Esophagus squamous epithelium (tissue), 5 donors: ENCODE measurements at places on chromosomes 2 and 18.

GRCh38 chr2:172048508-172049503 lies 36.5 kb upstream of the DLX1 start:
- DNase-seq = no peak

DNA sequence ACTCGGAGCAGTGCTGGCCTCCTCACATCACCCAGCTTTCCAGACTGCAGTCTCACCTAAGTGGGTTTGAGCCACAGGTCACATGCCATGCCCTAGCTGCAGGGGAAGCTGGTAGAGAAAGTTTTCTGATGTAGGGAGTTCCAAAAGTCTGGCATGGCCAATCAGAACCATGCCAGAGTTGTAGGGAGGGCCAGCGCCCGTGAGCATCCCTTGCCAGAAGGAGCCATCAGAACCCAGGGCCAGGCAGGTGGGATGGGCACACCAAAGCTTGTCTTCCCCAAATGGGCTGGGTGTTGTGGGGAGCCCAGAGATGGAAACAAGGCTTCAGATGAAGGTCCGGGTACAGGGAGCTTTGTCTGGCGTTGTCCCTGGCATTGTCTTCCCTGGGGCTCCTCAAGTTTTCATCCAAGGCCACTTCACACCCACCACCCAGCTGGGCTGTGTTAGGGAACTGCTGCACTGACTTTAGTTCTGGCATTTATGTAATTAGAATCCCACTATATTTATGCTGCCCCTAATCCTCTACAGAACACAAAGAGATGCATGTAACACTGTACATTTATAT lies 247.9 kb downstream of the KLHL29 start:
- no peak for DNase-seq

DNA sequence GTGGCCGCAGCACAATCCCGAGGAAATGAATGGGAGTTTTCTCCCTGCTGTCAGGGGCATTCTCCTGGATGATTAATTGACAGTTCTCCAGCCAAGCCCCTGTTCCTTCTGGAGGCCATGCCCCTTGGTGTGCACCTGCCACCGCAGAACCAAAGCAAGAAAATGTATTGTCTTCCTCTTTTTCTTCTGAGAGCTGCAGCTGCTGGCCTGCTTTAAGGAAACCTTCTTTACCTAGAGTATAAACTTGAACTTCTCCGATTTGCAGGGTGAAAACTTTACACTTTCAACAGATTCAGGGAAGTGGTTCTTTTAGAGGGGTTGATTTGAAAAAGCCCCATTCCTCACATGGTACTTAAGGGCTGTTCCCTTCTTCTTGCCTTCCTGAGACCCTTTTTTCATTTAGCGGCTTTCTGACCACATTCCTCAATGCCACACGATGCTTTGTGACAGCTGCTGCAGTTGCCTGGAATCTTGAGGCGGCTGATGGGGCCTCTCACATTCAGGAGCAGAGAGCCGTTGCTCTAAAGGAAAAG lies 402.8 kb downstream of the TXNL1 start:
- DNase-seq = no peak

GRCh38 chr2:141911485-141912066 lies 219.2 kb downstream of the LRP1B start:
- DNase-seq = no peak

DNA sequence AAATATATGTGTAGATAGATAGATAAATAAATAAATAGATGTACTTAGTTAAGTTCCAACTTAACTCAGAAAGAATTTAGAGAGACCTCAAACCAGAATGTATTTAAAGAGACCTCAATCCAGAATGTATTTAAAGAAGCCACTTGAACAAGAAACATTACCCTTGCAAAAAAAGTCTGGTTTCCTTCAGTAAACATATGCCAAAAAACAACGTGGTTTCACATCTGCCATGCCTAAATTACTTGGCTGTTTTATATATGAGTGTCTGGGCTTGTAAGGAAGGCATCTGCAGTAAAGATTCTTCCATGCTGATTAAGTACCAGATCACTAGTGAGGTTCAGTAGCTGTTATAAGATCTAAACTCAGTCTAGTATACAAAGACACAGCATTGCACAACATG lies 29.1 kb upstream of the RPE start:
- DNase-seq = no peak

DNA sequence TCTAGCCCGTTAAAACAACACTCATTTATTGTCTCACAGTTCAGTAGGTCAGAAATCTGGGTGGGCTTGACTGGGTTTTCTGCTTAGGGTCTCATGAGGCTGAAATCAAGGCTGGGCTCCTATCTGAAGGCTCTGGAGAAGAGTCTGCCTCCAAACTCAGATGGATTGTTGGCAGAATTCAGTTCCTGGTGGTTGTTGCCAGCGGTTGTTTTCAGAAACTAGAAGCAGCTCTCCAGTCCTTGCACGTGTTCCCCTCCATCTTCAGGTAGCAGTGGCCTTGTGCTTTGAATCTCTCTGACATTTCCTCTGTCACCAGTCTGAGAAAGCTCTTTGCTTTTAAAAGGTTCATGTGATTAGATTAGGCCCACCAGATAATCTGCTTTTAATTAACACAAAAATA lies 20.1 kb upstream of the FN1 start:
- no peak for DNase-seq

DNA sequence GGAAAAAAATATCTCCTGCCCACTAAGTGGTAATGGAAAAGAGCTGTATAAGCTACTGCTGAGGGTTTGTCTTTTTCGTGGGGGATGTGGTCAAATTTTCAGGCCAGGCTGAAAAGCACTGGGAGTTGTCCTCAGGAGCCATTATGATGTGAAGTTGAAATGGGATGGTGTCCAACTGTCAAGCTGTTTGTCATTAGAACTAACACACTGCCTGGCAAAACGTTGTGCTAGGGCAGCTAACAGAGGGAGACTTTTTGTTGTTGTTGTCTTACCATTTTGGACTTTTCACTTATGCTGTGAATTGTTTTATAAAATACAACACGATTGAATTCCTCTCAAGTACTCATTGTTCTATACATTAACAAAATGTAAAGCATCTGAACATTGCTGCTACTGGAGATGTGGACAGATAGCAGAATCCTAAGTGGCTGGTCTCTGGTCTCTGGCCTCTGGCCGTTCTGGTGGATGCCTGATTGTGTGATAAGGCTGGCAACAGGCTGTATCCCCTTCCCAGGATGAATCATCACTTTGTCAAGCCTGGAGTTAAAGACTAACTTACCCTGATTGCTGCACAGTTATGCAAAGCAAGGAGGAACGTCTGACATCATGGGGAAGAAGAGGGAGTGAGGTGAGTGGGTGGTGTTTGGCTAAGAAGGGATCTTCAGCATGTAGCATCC lies 2.3 kb downstream of the MYO1B start:
- no peak for DNase-seq

DNA sequence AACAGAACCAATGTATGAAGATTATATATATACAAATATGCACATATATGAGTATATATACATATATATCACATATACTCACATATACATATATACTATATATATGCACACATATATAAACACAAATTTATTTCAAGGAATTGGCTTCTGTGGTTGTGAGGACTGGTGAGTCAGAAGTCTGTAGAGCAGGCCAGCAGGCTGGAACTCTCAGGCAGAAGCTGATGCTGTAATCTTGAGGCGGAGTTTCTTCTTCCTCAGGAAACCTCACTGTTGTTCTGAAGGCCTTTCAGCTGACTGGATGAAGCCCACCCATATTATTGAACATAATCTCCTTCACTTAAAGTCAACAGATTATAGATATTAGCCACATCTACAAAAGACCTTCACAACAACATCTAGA lies 143.9 kb upstream of the CREB1 start:
- DNase-seq = no peak

DNA sequence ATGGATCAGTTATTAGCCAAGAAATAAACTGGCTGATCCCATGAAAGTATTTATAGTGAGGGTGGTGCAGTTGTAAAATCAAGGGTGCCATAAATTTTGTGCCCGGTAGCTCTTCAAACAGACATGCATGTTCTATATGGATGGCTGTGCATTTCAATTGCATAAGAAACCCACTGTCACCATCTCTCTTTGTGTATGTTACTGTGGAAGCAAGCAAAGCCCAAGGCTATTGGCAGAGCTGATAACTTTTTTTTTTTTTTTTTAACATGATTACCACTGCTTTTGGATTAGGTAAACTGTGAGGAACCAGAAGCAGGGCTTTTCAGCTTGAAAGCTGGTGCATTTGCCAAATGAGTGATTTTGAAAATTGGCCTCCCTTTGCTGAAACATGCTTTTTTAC lies 332.6 kb downstream of the SOX11 start:
- DNase-seq = no peak

DNA sequence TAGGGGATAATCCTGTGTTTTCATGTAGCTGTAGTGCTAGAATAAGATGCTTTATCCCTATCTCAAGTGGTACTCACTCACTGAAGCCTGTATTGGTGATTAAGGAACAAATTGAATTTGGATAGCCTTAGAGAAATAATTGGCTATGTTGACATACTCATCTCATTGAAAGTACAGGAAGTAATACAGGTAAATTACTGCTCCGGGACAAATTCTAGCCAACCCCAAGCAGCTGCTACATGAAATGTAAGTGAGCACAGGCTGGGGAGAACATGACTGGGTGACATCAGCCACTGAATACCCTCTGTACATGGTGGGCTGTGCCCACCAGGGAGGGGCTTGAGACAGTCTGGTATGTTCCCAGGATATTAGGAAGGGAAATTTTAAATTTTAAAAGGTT lies 188.4 kb upstream of the RASGRP3 start:
- DNase-seq = no peak

GRCh38 chr2:72483346-72483745 lies 335.7 kb upstream of the CYP26B1 start:
- DNase-seq = no peak

DNA sequence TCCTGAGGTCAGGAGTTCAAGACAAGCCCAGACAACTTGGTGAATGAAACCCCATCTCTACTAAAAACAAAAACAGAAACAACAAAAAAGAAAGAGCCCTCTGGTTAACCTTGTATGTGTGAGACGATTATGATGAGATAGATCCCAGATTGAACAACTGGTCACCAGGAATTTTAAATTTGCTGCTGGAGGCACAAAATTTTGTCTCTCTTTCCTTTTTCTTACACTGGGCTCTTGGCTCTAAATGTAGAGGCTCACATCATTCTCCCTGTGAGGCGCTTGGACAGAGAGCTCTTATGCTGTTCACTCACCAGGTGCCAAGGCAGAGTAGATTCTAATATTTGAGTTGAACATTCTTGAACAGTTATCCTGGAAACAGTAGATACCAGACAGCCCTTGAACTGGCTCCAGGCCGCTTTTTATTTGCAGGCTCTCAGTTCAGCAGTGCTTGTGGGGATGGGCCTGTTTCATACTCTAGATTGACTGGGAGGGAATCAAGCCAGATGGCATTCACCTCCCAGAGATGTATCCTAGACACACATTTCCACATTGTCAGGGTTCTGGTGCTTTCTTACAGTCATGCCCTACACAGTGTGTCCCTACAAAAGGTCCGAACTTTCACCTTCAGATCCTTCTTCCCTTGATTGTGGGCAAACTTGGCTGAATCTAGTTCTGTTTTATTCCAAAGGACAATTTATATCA lies 1159.6 kb downstream of the RPIA start:
- DNase-seq = no peak

GRCh38 chr18:40423291-40423690 lies 1531.7 kb upstream of the PIK3C3 start:
- no peak for DNase-seq

GRCh38 chr2:109736177-109736827 lies 57.8 kb upstream of the RGPD5 start:
- no peak for DNase-seq

DNA sequence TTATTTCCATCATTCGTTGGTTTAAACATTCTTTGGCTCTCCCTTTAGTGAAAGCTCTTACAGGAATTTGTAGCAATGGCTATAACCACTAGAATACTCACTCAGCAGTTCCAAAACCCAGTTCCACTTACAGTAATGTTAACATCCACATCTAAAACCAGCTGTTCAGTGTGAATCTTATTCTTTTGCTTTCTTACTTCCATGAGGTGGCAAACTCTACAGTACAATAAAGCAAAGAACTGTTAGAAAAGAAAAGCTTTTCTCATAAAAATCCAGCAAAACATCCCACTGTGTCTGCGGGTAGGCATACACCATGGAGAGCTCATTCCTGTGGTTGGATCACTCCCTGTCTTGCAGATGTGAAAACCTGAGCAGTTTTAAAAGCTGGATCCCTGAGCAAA lies 147.1 kb downstream of the ARHGAP28 start:
- no peak for DNase-seq

DNA sequence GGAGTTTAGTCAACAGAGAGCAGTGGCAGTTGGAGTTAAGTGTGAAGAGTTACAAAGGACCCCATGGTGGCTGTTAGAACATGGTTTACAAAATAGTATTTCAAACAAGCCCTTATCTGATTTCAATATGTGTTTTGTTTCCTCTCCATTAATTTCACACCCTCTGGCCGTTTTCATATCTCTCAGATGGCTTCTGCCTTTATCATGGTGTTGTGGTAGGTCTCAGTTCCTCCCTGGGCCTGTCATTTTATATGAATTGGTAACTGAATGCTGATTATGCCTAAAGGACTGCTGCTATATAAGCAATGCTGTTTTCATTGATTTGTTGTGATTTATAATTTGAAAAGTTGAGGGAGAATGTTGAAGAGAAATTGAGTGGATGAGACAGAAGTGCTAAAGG lies 686.7 kb downstream of the NYAP2 start:
- DNase-seq = no peak

DNA sequence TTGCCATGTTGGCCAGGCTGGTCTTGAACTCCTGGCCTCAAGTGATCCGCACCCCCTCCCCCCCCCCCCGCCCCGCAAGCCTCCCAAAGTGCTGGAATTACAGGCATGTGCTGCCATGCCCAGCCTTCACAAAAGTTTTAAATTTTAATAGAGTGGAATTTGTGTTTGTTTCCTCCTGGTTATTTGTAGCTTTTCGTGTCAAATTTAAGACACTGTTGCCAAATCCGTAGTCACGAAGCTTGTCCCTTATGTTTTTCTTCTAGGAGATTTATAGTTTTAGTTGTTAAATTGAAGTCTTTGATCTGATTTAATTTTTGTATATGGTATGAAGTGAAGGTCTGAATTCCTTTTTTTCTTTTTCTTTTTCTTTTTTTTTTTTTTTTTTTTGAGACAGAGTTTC lies 14.7 kb downstream of the ZNF236 start:
- no peak for DNase-seq

GRCh38 chr2:191670076-191670475 lies 7.9 kb upstream of the NABP1 start:
- no peak for DNase-seq

- no peak for DNase-seq
Observed at GRCh38 chr2:219218217-219218731, 484 bp downstream of the ABCB6 start.

GRCh38 chr2:207434899-207435465 lies 94.8 kb upstream of the CREB1 start:
- DNase-seq = no peak

DNA sequence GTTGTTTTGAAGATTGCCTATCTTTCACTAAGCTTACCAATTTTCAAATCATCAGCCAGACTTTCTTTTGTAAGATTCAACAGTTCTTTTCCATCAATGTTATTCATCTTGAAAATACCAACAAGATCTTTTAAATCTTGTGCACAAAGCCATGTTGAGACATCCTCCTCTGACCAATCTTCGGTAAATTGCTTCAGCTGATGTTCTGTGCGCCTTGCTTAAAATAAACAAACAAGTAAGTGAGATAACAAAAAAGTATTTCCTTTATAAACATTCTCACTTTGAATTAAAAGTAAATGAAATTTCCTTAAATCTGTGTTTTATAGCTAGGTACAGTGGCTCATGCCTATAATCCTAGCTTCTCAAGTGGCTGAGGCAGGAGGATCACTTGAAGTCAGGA lies 30.3 kb downstream of the WDSUB1 start:
- DNase-seq = no peak

GRCh38 chr18:23181547-23181946 lies 46.3 kb downstream of the CABLES1 start:
- DNase-seq = no peak
